Fibroblast of skin of right quadriceps (primary cell): ENCODE measurements at places on chromosomes 11 and 22.

DNA sequence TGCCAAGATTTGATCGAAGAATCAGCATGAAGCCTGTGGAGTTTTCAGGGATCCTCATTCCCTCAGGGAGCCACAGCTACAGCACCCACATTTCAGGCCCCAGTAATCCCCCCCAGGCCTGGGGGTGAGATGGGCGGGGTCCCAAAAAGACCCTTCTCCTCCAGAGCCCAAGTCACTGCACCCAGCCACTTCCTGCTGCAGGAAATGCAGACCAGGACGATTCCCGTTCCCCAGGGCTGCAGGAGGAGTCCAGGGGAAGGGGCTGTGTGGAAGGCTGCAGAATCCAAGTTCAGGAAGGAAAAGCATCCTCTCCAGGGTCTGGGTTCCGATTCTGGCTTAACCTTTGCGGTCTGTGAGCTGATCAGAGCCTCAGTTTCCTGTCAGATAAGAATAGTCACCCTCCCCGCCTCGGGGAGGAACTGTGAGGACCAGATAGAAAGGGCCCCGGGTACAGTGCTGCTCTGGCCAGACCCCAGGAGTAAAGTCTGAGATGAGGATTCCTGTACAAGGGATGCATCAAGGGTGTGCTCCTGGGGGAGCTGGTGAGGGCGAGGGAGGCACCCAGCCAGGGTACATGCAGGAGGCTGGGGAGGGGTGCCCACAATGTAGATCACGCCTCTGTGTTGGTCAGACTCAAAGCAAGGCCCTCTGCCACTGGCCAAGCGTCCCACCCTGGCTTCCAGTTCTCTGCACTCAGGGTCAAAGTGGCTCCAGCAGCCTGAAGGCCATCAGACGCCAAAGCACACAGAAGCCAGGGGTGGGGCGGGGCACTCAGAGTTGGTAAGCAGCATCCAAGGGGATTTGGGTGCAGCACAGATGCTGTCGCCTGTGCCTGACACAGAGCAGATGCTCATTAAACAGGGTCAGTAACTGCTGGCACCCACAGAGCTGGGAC is 30.1 kb upstream of the TP53I11 start:
- DNase-seq, result no peak

GRCh38 chr11:74815966-74816365 is 67.3 kb downstream of the RNF169 start:
- no peak for DNase-seq

DNA sequence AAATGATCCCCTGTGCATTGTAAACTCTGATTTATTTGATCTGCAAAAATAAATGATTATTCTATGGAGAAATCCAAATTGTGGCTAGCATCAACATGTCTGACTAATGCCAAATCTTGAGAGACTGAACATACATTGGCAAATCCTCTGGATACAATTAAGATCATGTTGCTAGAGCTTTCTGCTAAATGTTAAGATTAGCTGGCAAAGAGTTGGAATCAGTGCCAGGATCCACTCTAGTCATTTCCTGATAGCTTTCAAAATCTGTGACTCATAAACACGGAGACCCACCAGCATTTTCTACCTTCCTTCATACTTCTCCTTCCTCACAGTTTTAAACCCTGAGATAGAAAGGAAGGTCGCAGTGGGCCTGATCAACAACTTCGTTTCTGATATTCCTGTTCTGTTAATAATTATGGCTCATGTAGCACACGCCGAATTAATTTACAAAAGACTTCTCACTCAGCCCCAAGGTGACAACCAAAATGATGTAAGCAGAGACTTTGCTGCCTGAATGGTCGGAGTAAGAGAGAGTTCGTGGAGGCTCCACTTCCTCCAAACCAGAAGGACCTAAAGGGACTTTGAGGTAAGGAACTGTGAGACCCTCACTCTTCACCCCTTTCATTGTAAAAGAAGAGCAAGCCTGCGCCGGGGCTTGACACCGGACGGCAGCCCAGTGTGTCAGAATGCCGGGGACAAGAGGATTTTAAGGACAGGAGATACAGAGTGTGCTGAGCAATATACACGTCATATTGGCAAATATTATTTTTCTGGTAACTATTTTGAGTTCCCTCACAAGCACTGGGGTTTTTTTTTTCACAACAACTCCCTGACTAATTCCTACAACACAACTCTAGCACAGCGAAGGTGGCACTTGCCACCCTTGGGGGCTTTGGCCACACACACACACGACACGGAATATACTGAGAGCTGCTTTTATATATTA is 42.0 kb downstream of the SERPINH1 start:
- peak; percentile 95 for DNase-seq

- DNase-seq, result no peak
Measured at GRCh38 chr22:25282671-25283561, 63.5 kb downstream of the CRYBB2 start.

- no peak for DNase-seq
Measured at GRCh38 chr11:78405805-78406204, 11.8 kb downstream of the GAB2 start.

DNA sequence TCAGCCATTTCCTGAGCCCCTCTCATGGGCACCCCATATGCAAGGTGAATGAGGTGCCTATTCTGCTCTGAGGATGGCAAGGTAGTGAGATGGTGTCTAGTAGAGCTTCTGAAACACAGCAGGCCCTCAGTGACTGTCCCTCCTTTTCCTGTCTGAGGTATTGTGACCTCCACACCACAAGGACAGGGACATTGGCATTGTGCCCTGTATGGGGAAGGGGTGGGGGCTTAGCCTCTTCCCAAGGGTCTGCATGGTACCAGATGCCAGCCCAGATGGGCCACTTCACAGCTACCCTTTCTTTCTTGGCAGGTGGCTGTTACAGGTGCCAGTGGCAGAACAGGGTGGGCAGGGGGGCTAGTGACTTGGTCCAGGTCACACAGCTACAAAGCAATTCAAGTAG is 78.8 kb downstream of the CABIN1 start:
- no peak for DNase-seq

- no peak for DNase-seq
Measured at GRCh38 chr11:35791088-35791958, 128.7 kb downstream of the TRIM44 start.
